ENCODE measurements at places on chromosomes 2 and 18. TPM values are rescaled to one million over a fixed set of nuclear protein-coding genes. Genes with fewer than 3 reads are reported as not detected.
A peak's percentile ranks its signal among the peaks of the same experiment; 100 is the strongest.

DNA sequence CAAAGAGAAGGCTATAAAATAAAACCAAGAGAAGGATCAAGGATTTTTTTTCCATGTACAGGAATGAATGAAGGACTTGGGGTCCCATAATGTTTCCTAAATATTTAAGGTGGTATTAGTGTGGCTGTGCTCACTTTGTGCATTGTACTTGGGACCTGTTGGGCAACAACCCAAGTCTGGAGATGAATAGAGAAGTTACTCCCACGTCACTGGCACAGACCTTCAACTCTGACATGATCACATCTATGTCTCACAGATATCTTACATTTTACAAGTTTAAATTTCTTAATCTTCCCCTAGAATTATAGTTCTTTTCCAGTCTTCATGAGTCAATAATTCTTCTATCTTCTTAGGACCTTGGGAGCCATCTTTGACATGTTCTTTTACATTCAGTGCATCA lies 133.4 kb downstream of the PLCL1 start:
- no peak overlapping the region for H3K4me3 ChIP-seq
- H3K36me3 ChIP-seq, result no peaks in the 10 kb centered on the region
- no peak for DNase-seq
- H3K4me1 ChIP-seq, result peaks cover 2% of the 10 kb centered on the region
- H3K27ac ChIP-seq, result no peak overlapping the region

Gene DSG4
- under 0.01 TPM for total RNA-seq

GRCh38 chr2:96359310-96359709 lies 23.7 kb downstream of the NCAPH start:
- H3K4me1 ChIP-seq, result no peaks in the 10 kb centered on the region
- H3K27me3 ChIP-seq, result no peaks in the 10 kb centered on the region
- H3K36me3 ChIP-seq, result peaks cover 87% of the 10 kb centered on the region
- no peak for DNase-seq
- no peak overlapping the region for H3K4me3 ChIP-seq
- H3K27ac ChIP-seq, result no peak overlapping the region

DNA sequence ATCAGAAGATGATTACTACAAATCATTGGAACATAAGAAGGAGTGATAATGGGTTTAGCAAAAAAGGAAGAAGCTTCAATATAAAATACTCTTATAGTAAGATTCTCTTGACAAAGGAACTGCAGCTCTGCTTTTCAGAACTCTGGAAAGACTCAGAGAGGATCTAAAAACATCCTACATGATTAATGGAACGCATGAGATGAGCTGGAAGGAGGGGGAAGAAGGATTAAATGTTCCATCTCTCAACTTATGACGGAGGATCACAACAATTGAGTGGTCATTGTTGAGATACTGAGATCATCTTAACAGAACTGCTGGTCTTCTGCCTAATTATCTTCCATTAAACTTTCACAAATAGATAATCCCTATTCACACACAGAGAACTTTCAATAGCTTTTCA lies 267.5 kb upstream of the SLC8A1 start:
- DNase-seq, result no peak
- no peak overlapping the region for H3K4me3 ChIP-seq
- H3K36me3 ChIP-seq, result no peaks in the 10 kb centered on the region
- H3K27me3 ChIP-seq, result no peaks in the 10 kb centered on the region
- H3K27ac ChIP-seq, result no peak overlapping the region
- H3K4me1 ChIP-seq, result no peaks in the 10 kb centered on the region

Gene COLEC11
- 5.2 TPM for total RNA-seq

DNA sequence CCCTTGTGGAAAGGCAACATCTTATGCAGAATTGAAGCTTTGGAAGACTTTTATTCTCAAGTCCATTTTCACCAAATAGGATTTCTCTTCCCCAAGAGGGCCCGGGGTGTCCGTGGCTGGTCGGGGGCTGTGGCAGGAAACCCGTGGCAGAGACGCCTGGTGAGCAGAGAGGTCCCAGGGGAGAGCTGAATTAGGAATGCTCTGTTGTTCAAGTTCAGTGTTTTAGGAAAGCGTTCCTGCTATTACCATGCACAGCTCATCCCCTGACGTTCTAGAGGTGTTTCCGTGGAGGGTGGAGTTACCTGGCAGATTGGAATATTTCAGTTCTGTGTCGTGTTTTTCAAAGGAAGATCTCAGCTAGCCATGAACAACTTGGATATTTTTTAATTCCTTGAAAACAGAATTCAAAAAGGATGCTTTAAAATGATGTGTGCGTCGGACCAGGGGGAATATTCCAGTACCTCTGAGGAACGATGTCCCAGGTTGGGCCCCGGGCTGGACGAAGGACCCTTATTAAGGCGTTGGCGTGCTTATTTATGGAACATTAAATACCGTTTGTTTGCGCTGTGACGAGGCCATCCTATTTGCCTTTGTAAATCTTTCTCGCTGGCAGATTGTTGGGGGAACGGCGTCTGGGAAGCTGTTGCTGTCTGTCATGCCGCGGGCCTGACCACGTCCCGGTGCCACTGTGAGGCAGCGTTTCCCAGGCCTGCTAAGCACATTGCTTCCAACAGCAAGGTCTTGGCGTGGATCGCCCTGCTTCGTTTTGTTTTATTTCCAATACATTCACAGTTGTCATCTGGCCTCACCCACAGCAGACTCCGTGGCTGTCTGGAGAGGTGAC lies 8.2 kb downstream of the NFATC1 start:
- H3K36me3 ChIP-seq, result no peaks in the 10 kb centered on the region
- no peak overlapping the region for H3K4me3 ChIP-seq
- peak overlapping the region; percentile 55 for H3K27ac ChIP-seq
- H3K27me3 ChIP-seq, result peaks cover 6% of the 10 kb centered on the region

DNA sequence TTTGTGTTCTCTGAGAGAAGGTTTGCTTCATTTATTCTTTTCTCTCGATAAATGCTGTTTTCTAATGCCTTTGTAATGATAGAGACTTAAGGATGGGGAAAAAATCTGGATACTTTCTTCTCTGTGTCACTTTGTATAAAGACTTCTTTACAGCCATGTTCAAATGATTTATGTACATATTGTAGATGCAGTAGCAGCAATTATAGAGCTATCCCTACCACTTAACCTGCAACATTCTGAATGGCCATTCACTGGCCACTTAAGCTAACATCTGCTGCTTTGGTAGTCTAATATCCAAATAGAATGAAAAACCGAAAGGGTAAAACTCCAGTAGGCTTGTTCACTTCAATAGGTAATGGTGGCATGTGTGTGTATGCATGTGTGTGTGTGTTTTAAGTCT lies 97.8 kb downstream of the CSRNP3 start:
- no peaks in the 10 kb centered on the region for H3K36me3 ChIP-seq
- no peak overlapping the region for H3K27ac ChIP-seq
- no peaks in the 10 kb centered on the region for H3K4me1 ChIP-seq
- H3K4me3 ChIP-seq, result no peak overlapping the region
- no peaks in the 10 kb centered on the region for H3K27me3 ChIP-seq

DNA sequence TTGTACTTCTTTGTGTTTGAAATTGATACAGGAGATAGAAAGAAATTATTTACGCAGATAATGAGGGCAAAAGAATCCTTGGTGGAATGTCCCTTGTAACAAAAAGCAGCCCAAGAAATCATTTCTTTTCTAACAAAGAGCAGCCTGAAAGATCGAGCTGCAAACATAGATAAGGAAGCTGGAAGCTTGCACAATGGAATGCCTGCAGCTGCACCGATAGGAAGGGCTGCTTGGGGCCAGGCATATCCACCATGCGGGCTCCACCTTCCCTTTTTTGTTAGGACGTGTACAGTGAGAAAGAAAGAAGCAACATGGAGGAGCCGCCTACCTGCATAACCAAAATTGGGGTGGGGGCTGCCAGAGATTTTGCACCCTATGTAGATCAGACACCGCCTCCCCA lies 568.7 kb downstream of the METTL4 start:
- H3K4me1 ChIP-seq, result no peaks in the 10 kb centered on the region
- H3K36me3 ChIP-seq, result no peaks in the 10 kb centered on the region
- no peak overlapping the region for H3K27ac ChIP-seq
- no peak for DNase-seq

Measured in thymus (tissue), 14 donors.